T-helper 2 cell (primary cell): ENCODE measurements at places on chromosomes 1 and 21.

DNA sequence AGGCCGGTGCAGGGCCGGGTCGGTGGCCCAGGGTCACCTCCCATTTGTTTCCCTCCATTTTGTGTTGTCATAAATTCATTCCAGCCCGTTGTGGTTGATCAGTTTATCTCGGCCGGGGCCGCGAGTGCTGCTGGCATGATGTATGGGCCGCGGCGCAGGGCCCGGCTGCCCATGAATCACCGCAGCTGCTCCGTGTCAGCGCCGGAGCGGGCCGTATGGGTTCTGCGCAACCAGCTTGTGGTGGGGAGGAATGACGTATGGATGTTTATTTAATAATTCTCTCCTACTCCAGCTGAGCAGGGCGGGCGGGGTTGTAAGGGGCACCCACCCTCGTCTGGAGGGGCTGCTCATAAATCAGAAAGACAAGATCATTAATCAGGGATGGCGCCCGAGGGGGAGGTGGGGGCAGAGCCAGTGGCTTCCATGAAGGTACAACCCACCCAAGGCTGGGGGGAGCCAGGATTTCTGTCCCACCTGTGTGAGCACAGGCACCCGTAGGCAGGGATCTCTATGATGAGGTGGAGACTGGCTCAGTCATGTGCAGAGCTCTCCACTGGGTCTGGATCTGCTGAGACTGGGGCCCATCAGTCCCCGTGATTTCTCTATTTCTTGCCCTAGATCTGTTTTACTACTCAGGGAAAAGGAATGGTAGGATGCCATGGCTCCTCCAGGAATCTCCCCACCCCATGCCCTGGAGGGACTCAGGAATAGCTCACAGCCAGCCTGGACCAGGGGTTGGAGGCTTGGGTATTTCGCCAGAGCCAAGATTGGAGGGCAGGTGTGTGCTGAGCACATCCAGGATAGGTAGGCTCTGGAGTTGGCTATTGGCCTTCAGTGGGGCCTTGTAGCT lies 27.8 kb downstream of the TMEM53 start:
- no peak for DNase-seq

- DNase-seq, result no peak
These were observed 11.7 kb downstream of the HES2 start for GRCh38 chr1:6408023-6408422.

- DNase-seq, result no peak
These were observed at the start of gene EPHA2 for GRCh38 chr1:16155537-16156410. EPHA2 (minus strand) TSS chr1:16156069; CDS start chr1:16155932, 137 bp downstream.

- no peak for DNase-seq
These were observed 22.9 kb downstream of the OVAAL start for GRCh38 chr1:180581635-180582039.

- no peak for DNase-seq
These were observed 65.7 kb downstream of the SETD4 start for GRCh38 chr21:35994613-35995012.

- no peak for DNase-seq
These were observed 156.3 kb downstream of the PAPPA2 start for GRCh38 chr1:176619261-176619660.

DNA sequence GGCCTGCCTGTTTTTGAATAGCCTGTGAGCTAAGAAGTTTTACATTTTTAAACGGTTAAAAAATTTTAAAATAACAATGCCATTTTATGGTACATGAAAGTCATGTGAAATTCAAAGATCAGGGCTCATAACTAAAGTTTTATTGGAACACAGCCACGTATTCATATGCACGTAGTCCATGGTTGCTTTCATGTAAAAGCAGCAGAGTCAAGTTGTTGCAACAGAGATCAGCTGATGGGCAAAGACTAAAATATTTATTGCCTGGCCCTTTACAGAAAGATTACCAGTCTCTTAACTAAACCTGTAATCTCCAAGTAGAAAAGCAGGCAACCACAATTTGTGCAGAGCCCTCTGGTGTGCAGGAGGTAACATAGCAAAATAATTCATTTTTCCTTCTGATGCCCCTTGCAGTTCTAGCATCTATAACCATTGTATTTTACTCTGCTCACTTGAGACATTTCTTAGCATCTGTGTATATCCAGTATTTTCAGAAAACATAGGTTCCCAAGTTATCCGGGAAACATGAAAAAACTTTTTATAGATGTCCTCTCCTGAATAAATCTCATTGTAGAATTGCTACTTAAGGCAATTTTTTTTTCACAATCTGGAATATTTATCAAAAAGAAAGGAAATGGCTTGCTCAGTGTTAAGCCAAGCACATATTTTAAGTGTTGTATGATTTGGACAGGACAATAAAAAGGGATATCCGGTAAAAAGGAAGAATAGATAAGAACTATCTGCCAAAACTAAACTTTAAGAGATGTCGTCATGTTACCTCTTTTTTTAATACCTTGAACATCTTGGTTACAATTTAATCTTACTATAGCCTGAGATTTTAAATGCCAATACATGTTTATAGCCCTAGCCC lies 430.8 kb downstream of the PLPP3 start:
- DNase-seq, result no peak

DNA sequence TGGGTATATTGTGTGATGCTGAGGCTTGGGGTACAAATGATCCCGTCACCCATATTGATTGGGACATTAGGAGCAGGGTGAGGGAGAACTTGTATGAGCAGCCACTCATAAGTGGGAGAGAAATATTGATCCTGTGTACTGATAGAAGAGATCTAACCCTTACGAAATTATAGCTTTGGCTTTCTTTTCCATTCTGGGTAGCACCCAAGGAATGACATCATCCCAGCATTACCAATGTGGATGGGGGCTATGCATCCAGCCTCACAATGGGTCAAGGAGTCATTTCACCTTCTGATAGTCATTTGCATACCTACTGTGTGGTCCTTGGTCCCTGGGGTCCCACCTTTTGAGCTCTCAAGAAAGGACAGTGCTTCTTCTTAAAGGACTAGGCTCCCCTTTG lies 1.9 kb upstream of the NAV1 start:
- DNase-seq, result no peak

- DNase-seq, result no peak
These were observed 254.8 kb downstream of the LTN1 start for GRCh38 chr21:28737674-28738419.

- DNase-seq, result no peak
These were observed 101.2 kb downstream of the NFIA start for GRCh38 chr1:61183471-61184039.

DNA sequence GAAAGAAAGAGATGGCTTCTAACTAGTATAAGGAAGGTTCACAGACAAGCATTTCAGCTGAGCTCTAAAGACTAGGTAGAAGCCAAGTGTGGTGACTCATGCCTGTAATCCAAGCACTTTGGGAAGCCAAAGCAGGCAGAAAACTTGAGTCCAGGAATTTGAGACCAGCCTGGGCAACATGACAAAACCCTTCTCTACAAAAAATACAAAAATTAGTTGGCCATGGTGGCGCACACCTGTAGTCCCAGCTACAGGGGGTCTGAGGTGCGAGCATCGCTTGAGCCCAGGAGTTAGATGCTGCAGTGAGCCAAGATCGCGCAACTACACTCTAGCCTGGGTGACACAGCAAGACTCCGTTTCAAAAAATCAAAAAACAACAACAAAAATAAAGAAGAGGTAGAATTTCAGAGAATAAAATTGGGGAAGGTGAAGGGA lies 27.8 kb downstream of the FBXO42 start:
- no peak for DNase-seq

- DNase-seq, result no peak
These were observed 53.3 kb upstream of the ZC3H11B start for GRCh38 chr1:219666242-219666641.

- DNase-seq, result no peak
These were observed 90.0 kb downstream of the SELENOF start for GRCh38 chr1:86823821-86824500.

DNA sequence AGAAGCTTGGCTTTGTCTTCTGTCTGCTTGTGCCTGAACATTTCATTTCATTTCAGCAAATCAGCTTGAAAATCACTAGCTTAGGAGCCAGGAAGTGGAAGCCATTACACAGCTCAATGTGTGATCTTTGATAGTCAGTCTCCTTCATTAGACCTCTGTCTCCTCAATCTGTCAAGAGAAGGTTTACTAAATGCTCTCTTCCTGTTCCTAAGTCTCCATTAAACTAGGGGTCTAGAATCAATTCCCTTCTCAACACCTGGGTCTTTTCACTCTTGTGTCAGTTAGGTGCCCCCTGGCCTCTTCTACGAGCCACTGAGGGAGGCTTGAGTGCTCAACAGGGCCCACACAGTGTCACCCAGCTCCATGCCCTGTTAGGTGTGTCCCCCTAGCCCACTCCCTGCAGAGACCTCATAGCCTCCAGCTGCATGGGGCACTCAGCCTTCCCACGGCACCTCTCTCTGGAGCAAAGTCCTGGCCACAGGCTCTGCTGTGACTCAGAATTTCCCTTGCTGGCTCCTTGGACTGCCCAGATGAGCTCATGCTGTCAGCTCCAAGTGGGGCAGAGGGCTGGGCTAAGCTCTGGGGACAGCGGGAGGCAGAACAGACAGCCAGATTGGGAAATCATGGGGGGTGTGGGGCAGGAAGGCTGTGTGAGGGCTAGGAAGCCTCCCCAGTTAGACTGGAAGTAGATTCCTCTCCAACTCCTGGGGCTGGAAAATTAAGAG lies 115.7 kb upstream of the IPO9 start:
- DNase-seq, result no peak

GRCh38 chr1:223747838-223748335 lies 35.5 kb downstream of the CAPN2 start:
- no peak for DNase-seq

DNA sequence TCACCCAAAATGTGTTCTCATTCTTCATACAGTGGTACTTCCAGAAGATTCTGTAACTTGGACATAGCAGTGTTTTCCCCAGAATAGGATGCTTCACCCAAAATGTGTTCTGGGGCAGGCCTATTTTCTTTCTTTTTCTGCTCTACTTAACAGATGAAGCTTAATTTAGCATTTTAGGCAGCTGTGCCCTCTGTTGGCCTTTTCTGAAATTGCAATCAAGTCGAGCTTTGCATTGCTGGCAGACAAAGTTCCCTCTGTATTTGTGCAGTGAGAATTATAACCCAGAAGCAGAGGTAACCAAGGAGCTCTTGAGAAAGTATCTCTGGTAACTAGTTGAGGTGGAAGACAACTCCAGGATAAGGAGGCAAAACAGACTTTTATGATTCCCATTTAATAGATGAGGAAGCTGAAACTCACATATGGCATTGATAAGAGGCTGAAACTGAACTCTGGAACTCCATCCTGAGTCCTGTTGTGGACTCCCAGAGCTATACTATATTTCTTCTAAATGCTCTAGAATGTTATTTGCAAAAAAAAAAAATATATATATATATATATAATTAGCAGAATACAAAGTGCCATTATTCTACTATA lies 50.3 kb upstream of the L1TD1 start:
- DNase-seq, result no peak

GRCh38 chr21:45112371-45112770 lies 38.0 kb downstream of the ADARB1 start:
- no peak for DNase-seq

DNA sequence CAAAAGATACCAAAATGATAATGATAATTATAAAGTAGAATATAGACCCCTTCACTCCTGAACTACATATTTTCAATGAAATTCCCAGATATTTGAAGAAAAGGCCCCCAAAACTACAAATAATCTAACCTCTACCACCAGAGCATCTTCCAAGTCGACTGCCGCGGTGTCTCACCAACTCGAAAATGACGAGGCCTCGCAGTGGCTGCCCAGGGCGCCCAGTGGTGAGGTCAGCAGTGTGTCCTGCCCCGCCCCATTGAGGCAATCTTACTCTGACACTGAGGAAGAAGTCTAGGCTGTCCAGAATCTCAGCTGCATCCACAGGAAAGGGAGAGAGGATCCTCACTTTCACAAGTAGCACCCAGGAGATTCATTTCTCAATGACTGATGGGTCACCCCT lies 5.2 kb downstream of the DUSP10 start:
- no peak for DNase-seq

DNA sequence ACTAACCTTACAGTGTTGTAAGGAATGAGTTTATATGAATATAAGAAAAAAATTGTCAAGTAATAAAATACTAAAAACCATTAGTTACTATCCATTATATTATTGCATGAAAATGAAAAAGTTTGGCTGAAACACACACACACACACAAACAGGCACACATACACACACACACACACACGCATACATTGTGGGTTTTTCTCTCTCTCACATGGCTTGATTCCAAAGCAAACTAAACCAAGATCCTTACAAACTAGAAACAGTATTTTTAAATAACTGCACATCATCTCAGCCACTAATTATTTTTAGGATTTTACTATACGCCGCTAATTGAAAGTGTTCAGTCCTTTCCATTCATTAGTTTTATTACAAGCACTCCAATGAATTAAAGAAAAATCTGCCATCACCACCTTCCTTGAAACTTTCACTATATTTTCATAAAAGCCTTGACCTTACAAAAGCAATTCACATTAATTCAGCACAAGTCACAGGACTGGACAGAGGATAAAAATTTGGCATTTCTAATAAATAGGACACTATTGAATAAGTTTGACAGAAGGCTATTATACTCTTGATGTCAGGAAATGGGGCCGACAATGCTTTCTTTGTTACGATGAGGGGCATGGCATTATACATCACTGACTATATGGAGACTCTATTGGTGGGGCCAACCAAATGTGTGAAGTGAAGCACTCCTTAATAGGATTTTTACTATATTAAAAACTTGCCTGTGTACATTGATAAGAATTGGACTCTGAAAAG lies 187.0 kb upstream of the ESRRG start:
- DNase-seq, result no peak

DNA sequence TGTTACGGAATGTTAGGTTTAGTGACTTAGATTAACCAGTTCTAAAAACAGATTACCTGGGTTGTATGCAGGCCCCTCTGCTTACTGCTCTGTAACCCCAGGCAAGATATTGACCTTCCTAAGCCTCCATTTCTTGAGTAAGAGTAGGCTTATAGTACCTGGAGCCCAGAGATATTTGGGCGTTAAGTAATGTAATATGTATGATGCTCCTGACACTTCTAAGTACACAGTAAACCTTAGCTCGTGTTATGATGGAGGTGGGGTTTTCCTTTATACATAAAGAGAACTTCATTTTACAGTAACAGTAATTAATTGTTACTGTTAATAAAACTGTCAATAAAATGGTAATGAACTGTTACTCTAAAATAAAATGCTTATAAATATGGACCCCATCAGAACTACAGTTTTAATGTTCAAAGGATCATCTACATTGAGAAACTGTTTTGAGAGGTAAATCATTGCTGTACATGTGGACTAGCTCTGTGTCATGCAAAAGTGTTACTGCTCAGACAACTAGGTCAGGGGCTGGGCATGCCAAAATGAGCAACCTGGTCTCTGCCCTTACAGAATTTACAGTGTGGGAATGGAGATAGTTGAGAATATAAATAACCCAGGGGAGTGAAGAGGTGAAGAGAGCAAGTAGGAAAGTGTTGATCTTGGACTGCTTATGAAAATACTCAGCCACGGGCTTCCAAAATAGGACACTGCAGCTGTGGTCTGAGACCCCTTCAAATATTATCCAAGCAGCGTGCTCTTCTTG lies 26.6 kb downstream of the LRRC8C start:
- DNase-seq, result peak; percentile 57

GRCh38 chr1:218466341-218467010 lies 121.3 kb downstream of the TGFB2 start:
- no peak for DNase-seq
